ENCODE measurements at places on chromosomes 5 and 9.

GRCh38 chr5:1502046-1502736 lies 21.6 kb downstream of the LPCAT1 start:
- no peak for DNase-seq

- DNase-seq, result no peak
Observed at GRCh38 chr5:35820735-35821134, 36.0 kb upstream of the IL7R start.

- no peak for DNase-seq
Observed at GRCh38 chr5:115578657-115579056, 23.6 kb downstream of the TICAM2 start.

- DNase-seq, result no peak
Observed at GRCh38 chr5:50665091-50665490, 1.3 kb upstream of the PARP8 start.

DNA sequence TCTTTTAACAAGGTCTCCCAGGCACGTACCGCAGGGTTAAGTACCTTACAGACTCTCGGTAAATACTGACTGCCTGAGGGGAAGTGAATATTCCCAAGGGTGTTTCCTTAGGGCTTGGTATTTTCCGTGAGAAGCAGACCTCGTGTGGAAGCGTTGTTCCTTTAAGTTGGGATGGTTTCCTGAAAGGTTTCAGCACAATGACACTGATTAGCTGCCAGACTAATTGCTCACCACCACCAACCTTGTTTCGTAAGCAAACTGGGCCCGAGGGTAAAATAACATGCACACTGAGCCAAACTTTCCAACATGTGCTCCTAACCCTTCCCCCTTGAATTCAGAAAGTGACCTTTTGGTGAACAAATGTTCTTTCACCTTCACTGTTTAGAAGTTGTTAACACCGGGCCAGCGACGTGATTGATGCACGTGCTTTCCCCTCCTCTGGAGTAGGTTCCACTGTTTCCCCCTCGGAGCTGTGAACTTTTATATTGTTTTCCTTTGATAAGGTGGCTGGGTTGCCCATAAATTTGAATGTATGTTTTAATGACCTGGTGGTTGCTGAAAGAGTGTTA lies 128.1 kb upstream of the RPS23 start:
- no peak for DNase-seq

Data from dorsolateral prefrontal cortex (tissue), 122 donors.